Activated CD4-positive, alpha-beta T cell treated with anti-CD3 and anti-CD28 coated beads, Interleukin-2, amount 10 ng/mL, durations not matched to agents 7 days and 5 days (primary cell): ENCODE measurements at places on chromosomes 7 and 10.

- DNase-seq = no peak
These were observed 64.8 kb downstream of the ARMC3 start for GRCh38 chr10:22992621-22993020.

DNA sequence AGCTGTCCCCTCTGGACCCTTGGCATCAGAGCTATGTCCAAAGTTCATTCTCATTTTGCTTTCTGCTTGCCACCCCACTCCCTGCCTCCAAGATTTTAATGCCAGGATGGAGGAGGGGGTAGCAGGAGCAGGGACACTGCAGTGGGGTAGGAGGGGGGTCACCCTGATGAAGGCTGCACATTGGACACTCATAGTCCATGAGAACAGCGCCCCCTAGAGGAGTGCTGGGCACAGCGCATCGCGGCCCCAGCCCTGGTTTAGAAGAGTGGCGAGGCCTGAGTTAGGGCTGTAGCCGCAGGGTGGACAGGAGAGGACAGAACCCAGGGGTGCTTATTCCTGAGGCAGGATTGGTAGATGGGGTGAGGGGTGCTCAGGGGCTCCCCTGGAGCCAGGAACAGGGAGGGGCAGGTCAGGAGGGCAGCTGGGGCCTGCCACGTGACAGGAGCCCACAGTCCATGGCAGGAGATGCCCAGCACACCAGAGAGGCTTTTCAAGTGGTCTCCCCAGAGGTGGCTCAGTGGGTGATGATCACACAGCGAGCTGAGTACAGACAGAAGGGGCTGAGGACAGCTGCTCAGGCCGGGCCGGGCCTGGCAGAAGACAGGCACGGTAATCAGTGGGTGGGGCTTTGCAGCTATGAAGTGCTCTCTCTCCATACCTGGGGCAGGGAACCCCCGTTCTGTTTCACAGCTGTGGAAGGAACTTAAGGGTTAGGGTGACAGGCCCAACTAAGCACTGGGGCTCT, 71.4 kb downstream of the NEURL1 start:
- DNase-seq = peak; percentile 45

GRCh38 chr7:66308411-66308810, 103.3 kb downstream of the TPST1 start:
- no peak for DNase-seq

DNA sequence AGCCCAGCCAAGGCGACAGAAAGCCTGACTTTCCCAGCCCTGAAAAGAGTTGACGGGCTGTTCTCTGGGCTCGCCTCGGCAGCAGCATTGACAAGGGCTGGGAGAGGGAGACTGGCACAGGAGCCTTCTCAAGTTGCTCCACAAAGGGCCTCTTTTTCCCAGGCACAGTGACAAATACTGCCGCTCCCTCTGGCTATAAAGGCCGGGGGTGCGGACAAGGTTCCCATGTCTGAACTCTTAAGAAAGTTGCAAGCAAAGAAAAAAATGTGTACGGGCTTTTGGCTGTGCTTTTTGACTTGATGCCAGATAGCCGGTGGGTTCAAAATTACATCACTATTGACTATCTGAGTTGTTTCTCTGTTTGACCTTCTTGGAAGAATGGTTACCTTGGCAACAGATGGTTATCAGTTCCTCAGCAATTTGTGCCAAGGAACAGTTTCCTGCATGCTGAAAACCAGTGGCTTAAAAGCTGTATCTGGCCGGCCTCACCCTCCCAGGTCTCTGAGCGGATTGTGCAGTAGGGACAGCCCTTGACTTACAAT, 115.9 kb upstream of the EEPD1 start:
- no peak for DNase-seq

GRCh38 chr10:20674926-20675325, 222.2 kb downstream of the NEBL start:
- DNase-seq = no peak
